ENCODE measurements at places on chromosomes 7 and 10.

GRCh38 chr7:137443616-137444015, 100.1 kb upstream of the PTN start:
- no peak for DNase-seq

DNA sequence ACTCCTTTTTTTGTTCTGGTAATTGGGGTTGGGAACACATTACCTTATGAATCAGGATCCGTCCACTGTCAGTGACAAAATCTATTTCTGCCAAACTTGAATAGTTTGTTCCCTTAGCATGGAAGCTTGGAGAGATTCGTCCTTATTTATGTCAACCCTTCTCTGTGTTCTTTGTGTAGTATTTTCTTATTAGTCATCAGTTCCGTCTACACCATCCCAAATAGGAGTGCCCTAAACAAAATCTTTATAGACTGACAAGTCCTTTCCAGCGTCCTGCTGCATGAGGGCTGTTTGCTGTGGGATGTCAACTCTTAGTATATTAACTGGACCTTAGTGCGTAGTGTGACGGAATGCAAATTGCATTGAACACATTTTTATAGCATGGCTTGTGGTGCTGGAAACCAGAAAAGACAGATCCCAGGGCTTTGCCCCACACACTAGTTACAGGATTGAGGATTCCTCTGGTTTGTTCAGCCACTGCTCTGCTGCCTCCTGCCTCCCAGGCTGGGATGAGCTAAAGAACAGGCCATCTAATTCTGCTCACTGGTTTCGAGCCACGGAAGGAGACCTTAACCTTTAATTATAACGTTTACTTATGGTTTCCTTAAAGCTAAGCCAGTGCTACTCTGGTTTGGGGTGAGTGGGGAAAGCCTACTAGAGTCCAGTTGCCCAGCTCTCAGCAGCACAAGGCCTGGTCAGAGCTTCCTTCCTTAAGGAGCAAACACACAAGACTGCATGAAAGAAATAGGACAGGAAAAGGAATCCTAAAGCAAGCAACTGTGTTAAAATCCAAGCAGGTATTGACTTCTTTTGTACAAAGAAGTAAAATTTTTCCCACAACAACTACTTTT, 194.4 kb downstream of the CCSER2 start:
- DNase-seq: no peak

DNA sequence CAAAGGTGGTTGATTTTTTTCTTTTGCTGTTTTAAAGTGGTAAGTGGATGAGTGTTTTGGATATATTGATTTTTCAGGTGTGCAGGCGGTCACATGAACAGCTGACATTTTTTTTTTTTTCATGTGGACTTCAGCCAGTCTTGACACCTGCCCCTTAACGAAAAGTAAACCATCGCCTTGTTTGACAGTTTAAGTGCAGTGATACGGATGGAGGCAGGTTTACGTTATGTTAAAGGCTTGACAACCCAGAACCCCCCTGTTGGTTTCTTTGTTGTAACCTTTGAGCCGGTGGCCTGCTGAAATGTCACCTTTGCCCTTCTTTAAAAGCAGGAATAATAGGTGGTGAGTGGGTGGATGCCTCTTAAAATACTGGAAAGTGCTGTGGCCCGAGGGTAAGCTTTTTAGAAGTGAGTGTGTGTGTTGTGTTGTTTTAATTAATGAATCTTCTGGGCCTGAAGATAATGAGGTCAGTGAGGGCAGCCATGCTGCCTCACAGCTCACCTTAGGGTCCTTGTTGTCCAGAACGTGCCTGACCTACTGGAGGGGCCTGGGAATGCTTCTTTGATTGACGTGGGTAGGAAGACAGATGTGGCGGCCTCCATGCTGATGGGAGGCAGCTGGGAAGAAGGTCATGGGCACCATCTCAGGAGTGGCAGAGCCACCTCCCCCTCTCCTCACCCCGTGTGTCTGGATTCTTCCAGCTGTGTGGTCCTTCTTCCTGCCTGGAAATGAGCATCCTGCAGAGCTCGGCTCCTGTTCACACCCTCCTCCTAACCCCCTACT, 69.8 kb downstream of the TCF7L2 start:
- no peak for DNase-seq

DNA sequence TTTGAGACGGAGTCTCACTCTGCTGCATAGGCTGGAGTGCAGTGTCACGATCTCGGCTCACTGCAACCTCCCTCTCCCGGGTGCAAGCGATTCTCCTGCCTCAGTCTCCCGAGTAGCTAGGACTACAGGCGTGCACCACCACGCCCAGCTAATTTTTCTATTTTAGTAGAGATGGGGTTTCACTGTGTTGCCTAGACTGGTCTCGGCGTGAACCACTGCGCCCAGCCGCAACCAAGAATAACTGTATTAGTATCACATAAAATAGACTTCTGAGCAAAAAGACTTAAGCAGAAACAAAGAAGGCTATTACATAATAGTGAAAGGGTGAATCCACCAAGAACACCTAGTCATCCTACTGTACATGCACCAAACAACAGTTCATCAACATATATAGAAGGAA, 67.6 kb upstream of the TFEC start:
- DNase-seq: no peak

DNA sequence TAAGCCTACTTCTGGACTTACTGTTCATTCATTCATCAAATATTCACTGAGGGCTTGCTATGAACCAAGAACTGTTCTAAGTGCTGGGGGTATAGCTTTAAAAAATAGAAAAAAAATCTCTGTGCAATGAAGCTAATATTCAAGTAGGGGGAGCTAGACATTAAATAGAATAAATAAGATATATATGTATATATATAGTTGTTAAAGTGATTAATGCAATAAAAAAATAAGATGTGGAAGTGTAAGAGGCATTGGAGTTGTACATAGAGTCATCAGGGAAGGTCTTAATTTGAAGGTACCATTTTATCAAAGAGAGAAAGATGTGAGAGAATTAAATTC, 181.2 kb upstream of the AGR3 start:
- no peak for DNase-seq

- DNase-seq: no peak
Observed at GRCh38 chr10:25498645-25499044, 323.8 kb downstream of the GPR158 start.

DNA sequence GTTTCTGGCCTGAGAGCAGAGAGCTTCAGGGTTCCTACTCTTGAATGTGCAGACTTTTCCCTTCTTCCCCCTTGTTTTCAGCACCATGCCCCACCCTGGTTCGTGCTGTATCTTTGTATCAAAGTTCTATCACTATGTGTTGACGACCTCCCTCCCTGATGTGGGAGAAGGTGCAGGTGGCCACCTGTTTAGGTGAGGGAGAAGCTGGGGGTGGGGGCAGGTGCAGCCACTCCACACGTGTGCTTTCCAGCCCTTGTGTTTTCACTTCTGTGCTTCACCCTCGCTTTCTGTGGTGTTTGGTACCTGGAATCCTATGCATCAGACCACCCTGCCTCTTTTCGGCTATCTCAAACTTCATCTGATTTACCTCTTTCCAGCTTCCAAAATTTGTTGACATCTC, 19.6 kb upstream of the SUV39H2 start:
- no peak for DNase-seq

- DNase-seq: no peak
Observed at GRCh38 chr10:3060481-3060889, 6.9 kb upstream of the PFKP start.

- DNase-seq: no peak
Observed at GRCh38 chr10:86105181-86105580, 261.4 kb downstream of the GRID1 start.

GRCh38 chr7:133975130-133975529, 152.0 kb upstream of the LRGUK start:
- no peak for DNase-seq

DNA sequence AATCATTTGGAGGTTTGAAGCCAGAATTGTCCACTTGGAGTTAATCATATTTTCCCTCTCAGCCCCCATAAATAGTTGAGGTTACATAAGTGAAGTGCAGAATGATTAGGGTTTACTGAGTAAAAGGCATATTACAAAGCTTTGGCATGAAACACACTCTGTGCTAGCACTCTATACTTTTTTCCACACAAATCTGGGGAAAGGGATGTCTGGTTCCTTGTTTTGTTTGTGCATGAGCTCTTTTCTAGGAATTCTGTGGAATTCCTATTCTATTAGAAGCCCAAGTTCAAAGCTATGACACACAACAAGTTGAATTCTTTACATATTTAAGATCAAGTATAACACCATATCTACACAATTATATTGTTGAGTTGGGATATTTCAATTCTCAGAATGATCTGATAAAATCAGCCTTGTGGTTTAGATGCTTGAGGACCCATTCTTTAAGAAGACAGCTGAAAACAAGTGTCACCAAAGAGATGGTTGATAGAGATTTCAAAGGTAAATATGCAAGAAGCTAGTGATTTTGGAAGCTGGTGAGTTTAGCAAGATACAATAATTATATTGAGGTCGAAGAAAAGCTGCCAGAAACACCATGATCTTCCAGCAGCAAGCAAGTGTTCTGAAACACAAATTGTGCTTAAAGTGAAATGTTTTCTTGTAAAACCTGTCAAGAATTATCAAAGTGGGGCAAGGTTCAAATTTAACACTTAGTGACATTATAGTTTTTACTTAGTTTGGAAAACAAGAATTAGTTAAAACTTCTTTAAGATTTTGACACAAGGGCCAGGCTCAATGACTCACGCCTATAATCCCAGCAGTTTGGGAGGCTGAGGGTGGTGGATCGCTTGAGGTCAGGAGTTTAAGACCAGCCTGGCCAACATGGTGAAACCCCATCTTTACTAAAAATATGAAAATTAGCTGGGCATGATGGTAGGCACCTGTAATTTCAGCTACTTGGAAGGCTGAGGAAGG, 122.6 kb downstream of the INHBA start:
- no peak for DNase-seq

- no peak for DNase-seq
Observed at GRCh38 chr7:81573128-81573527, 196.7 kb downstream of the HGF start.

- DNase-seq: no peak
Observed at GRCh38 chr10:89171996-89172395, 35.1 kb downstream of the CH25H start.

DNA sequence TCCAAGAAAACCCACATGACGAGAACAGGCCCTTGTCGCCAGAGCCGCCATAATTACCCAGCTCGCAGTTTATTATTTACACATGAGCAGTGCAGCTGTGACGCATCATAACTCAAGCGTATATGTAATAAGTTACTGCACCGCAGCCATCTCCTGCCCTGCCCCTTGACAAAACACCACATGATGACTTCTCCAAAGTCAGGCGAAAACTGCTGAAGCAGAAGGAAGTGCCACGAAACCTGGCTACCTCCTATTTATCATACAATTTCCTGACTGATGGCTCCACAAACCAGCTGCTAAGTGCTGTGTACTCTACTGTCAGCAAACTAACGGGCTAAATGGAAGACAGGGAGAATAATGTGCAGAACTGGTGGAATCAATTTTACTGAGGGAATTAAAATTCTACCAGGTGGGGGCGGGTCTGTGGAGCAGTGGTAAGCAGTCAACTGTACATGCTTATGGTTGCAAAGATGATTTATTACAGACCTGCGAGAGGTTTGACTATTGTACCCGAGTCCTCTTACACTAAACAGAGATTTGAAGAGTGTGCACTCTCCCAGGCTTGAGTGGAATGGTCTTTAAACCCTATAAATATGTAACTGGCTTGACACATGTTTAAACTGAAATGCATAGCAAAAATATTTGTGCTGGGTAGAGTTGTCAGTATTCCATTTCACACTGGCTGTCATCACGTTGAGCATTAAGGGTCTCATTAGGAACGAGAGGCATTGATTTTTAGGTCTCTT, 156.0 kb downstream of the GLI3 start:
- no peak for DNase-seq

DNA sequence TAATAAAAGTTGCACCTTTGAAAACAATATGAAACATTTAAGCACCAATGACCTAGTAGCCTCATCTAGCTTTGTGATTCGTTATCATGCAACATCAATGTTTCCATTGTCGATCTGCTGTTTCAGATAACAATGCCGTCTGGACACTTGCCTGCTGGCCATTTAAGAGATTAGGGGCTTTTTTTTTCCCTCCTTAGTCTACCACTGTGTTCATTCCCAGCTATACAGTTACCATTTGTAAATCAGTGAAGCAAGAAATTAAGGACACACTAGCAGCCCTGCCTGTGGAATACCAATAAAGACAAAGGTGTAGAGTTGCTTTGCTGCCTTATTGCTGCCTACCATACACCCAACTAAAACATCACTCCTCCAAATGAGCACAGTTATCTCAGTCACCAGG, 37.6 kb upstream of the MYO3A start:
- DNase-seq: no peak

- DNase-seq: peak; percentile 36
Observed at GRCh38 chr10:80596391-80597257, 58.9 kb downstream of the SH2D4B start.

DNA sequence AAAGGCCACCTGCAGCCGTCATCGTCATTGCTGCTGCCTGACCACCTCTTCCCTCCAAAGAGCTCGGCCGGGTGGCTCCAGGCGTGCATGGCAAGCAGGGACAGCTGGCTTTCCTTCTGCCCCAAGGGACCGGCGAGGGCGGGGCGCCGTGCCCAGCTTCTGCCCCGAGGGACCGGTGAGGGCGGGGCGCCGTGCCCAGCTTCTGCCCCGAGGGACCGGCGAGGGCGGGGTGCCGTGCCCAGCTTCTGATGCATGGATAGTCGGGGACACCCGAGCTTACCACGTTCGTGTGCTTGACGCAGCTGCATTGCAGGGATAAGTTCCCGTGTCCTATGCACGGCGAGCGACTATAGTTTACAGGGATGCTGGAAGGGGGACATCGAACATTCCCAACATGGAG, 27.0 kb downstream of the CFAP46 start:
- DNase-seq: peak; percentile 44

DNA sequence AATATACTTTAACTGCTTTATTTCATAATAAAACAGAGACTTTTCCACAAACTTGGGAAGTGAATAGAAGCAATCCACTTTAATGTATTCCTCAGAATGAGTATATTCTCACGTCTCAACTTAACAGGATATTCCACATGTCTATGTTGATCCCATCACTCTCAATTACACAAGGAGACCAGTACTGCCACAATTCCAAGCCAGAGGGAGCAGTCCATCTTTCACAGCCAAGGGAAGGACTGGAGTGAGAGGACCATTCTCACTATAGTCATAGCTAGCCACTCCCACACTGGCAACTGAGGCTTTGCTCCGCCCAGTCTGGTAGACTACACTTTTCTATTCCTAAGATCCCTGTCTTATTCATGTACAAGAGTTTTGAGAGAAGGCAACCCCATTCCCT, 553.9 kb downstream of the CNTNAP2 start:
- no peak for DNase-seq

DNA sequence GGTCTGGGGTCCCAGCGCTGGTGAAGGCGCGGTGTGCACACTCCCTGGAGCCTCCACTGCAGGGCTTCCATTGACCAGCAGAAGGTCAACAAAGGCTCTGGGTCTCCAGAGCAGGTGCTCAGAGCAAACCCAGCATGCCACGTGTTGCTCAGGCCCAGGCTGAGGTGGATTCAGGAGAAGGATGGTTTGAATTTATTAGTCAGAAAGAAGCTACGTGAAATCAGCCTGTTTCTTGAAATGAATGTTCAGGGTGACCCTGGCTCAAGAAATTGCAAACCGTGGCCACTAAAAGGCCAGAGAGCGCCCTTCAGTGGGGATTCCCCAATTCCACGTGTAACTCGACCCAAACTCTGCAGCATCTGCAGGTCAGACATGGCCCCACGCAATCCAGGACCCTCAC, 82.7 kb upstream of the PFKP start:
- DNase-seq: no peak

Data from CD4-positive, alpha-beta T cell treated with Interleukin-15 for 1 hour (primary cell).